ENCODE measurements at places on chromosomes 7 and 10. TPM values are rescaled to one million over a fixed set of nuclear protein-coding genes. Genes with fewer than 3 reads are reported as not detected.

KLHL7 gene
- 29.1 TPM for total RNA-seq

ZNF485 gene
- 3.8 TPM for total RNA-seq

LRRTM3 gene
- total RNA-seq, result 0.31 TPM

TMEM213 gene
- not detected for total RNA-seq

C10orf143 gene
- total RNA-seq, result 4.8 TPM

PDE6C gene
- not detected for total RNA-seq

LBX1 gene
- total RNA-seq, result not detected

ZEB1 gene
- total RNA-seq, result 187 TPM
